ENCODE measurements at places on chromosomes 12 and 14.

- DNase-seq: no peak
Measured at GRCh38 chr12:113587720-113588119, 116.0 kb upstream of the LHX5 start.

DNA sequence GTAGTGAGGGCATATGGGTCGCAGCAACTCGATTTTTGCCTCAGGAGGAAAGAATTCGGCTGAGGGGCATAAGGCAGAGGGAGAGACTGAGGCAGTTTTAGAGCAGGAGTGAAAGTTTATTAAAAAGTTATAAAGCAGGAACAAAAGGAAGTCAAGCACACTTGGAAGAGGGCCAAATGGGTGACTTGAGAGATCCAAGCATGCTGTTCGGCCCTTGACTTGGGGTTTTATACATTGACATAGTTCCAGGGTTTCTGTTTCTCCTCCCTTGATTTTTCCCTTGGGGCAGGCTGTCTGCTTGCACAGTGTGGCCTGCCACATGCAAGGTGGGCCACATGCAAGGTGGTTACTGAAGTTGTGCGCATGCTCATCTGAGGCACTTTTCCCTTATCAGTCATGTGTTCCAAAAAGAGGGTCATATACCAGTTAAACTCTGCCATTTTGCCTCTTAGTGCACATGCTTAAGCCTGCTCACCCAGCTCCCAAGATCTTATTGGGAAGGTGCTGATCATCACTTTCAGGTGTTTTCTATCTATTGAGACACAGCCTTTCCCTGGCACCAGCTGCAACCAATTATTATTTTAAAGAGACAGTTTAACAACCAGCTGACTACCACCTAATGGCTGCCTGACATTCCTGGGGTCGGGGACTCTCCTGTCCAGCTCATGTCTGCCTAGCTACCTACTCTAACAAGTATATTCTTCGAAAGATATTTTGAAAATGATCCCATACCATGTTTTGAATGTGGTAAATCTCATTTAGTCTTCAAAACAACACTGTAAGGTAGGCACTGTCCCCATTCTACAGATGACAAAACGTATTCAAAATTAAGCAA lies 19.9 kb downstream of the PTGER2 start:
- no peak for DNase-seq

DNA sequence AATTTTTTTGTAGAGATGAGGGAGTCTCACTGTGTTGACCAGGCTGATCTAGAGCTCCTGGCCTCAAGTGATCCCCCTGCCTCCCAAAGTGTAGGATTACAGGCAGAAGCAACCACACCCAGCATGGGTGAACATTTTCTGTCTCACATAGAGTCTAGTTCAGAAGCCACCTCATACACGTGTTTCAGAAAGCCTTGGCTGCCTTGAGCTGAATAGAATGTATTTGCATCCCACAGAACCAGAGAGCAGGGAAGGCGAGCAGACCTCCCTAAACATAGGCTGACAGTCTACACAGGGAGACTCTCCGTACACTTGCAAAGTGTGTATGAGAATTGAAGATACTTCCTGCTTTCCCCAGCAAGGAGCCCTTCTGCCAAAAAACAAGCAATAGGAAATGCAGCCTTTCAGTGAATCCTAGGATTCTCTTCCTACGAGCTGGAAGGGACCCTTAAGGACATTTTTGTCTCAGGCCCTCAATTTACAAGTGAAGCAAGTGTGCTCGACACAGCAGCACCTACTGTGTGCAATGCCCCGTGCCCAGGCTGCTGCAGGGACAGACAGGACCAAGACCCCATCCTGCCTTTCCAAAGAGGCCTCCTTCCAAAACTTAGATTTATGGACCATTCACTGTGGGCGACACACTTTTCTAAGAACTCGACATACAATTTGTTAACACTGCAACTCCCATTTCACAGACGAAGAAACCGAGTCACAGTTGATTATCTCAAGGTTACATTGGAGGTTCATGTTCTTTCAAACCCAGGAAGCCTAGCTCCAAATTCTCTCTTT lies 11.2 kb downstream of the NUAK1 start:
- DNase-seq: no peak

DNA sequence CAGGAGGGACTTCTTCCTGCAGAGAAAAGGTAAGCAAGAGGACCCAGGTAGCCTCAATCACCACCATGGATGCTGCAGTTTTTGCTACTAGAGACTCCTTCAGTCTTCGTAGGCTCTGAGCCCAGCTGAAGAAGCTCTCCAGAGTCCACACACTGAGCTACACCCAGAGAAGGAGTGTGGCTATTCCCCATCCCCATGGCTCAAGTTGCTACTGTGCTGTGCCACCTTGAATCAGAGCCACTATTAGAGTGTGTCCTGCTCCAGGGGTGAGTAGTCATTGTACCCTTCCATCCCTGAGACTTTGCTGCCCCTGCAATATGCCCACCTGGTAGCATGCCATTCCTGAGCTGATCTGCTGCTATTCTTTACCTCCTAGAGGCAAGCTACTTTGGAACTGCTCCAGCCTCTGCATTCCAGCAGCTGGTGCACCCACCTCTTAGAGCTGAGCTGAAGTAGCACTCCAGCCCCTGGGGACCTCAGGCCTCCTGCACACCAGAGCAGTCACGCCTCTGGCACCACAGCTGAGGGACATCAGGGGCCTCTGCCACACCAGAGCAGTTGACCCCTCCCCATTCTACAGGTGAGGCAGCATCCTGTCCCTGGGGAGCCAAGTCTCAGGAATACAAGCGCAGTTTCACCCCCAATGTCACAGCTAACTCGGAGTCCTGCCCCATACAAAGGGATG lies 213.0 kb downstream of the TRHDE start:
- no peak for DNase-seq

GRCh38 chr12:2297658-2298057 lies 244.9 kb downstream of the CACNA1C start:
- no peak for DNase-seq

- DNase-seq: no peak
Measured at GRCh38 chr12:122079033-122079531, 526 bp downstream of the MLXIP start.

DNA sequence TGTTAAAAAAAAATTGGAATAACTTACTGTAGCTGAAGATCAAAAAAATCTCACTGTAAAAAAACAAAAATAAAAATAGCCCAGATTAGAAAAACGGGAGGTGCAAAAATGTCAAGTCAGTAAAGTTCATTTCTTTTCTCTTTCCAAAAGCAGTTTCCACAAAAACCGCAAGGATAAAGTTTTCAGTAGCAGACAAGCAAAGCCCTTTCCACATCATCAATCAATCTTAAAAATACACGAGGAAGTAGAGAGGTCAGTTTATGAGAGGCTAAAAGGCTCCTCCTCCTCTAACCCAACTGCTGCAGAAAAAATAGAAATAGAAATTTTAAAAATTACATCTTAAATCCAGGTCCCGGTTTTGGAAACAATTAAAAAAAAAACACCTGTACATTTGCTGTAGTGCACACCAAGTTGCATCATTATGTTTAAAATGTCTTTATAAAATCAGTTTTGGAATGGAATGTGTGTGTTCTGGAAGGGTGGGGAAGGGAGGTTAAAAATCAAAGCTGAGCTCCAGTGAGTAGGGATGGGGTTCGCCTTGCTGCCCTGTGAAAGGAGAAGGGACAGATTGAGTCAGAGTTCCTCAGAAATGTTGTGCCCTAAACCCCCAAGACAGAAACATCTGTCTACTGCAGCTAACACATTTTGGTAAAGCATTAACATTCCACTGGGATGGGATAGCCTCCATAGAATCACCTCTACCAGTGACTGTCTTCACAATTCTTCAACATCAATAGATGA lies 5.8 kb downstream of the HNRNPC start:
- DNase-seq: no peak

DNA sequence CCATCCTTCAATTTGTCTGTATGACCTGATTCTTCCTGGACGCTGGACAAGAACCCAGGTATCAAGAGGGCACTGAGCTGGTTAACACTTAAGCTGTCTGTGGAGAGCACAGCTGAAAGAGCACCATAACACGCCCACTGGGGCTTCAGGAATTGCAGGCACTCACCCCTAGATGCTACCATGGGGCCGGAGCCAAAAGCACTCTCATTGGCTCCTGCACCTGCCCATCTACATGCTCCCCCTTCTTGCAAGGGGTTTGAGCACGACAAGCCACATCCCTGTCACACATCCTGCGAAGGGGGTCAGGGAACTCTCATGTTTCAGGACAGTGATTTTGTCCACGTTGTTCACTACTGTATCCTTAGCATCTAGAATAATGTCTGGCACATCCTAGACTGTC lies 35.1 kb upstream of the TBC1D15 start:
- DNase-seq: no peak

GRCh38 chr14:47626151-47627035 lies 49.0 kb downstream of the MDGA2 start:
- DNase-seq: peak; percentile 95

- no peak for DNase-seq
Measured at GRCh38 chr12:123741937-123742572, 20.0 kb upstream of the DNAH10 start.

- no peak for DNase-seq
Measured at GRCh38 chr12:73892201-73892600, 645.4 kb upstream of the ATXN7L3B start.

GRCh38 chr12:15757553-15758255 lies 31.5 kb downstream of the EPS8 start:
- no peak for DNase-seq

DNA sequence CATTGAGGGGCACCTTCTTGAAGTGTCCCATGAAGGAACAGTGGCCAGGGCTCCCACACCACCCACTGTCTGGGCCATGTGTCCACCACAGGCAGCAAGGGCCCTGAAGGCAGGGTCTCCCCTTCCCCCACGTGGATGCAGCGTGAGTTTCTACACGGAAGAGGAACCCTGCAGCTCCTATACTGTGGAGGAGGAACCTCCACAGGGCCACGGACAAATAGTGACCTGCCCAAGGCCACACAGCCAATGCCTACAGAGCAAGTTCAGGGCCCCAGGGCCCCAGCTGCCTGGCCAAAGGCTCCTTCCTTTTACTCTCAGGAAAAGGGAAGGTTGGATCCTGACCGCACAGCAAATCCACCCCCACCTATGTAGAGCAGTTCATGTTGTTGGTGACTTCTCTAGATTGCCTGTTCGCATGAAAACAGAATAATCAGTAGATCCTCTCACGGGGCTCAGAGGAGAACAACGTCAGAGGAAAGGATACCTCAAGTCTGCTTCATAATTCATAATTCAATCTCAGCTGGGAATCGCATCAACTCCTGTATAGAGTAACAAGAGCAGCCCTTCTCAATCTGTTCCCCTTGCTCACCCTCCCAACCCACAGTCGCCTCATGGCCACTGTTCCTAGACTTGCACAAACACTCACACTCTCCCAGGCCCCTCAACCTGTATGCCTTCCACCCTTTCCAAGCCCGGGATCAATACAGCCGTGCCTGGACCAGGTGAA lies 11.1 kb upstream of the KRT73 start:
- no peak for DNase-seq

- DNase-seq: no peak
Measured at GRCh38 chr14:104559028-104559803, 20.3 kb upstream of the C14orf180 start.

DNA sequence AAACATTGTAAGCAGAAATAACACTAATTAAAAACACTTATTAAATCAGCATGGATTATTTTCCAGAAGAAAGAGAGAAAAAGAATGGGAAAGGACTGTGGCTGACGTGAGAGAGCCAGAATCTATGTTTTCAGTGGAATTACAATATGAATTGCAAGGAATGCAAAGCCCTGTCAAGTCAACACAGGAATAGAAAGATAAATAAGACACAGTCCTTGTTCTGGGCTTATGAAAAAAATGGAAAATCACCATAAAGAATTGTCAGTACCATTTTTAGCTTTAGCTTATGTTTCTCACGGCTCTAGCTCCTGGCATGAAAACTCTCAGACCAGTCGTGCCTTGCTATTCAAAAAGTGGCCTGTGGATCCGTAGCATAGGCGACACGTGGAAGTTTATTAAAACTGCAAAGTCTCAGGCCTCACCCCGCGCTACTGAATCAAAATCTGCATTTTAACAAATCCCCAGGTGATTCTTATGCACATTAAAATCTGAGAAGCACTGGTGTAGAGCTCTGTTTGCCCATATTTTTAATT lies 549.1 kb downstream of the RPS29 start:
- DNase-seq: no peak

GRCh38 chr12:124883263-124884130 lies 19.8 kb upstream of the SCARB1 start:
- DNase-seq: no peak

DNA sequence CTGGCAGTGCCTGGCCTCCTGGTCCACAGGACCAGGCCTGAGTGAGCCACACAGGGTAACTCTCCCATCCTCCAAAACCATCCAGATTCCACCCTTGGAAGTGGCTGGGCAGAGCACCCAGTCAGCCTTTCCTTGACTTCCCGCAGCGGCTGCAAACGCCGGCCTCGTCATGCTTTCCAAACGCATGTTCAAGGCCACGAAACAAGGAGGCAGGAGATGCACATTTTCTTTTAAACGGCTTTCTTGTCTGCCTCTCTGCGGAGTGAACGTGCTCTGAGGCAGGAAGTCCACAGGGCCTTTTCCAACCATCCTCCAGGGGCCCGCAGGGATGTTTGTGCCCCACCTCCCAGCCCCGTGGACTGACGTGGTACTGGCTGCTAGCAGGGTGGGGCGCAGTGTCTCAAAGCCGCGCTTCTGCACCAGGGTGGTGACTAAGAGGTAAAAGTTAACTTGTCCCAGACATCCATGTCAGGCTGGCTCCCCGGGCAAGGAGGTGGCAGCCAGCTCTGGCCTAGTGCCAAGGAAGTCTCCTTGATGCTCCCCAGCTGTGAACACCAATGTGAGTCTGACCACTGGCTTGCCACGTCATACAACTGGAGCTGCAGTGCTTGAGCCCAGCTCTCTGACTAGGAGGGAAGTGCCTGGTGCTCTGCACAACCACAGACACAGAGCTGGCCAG lies 45.0 kb downstream of the KCNA5 start:
- no peak for DNase-seq

DNA sequence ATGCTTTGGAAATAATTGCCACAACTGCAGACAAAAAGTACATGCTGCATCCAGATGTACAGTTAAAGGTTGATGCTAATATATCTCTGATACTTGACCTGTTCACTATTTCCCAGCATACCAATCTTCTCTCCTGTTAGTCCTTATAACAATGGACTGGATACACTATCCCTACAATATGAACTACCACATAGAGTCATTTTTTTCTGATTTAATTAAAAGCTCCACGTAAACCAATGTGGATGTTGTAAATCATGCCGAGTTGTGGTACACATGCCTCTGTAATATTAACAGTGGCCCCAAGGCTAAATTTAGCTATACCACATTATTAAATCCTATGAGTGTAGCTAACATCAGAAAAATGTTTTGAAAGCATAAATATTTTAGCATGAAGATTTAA lies 469.1 kb upstream of the RPL10L start:
- no peak for DNase-seq

Measured in T47D (cell line).